ENCODE measurements at places on chromosomes 5 and 9. TPM values are rescaled to one million over a fixed set of nuclear protein-coding genes. Genes with fewer than 3 reads are reported as not detected.

- no peak for DNase-seq
These were observed 375.6 kb downstream of the ADGRV1 start for GRCh38 chr5:90934091-90934719.

DNA sequence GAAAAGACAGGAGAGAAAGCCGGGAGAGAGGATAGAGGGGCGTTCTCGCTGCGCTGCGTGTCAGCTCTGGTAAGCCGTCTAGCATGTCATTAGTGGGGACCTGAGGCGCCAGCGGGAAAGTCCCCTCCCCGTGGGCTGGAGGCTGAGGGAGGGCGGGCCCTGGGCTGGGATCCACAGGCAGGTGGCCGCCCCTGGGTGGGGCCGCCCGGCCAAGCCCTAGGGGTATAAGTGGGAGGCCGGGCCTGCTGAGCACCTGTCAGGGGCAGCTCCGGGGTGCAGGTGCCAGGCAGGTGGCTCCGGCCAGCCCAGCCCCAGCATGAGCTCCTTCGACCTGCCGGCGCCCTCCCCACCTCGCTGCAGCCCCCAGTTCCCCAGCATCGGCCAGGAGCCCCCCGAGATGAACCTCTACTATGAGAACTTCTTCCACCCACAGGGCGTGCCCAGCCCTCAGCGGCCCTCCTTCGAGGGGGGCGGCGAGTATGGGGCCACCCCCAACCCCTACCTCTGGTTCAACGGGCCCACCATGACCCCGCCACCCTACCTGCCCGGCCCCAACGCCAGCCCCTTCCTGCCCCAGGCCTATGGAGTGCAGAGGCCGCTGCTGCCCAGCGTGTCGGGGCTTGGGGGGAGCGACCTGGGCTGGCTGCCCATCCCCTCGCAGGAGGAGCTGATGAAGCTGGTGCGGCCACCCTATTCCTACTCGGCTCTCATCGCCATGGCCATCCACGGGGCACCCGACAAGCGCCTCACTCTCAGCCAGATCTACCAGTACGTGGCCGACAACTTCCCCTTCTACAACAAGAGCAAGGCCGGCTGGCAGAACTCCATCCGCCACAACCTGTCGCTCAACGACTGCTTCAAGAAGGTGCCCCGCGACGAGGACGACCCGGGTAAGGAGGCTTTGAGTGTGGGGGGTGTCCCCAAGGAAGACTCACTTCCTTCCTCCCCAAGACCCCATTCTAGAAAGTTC lies at the start of gene FOXI1:
Gene FOXI1, plus strand, starts transcription at position 256 of the 970 bp plus-strand sequence. Its CDS starts 61 bp downstream, at position 317.
- no peak for DNase-seq

GRCh38 chr5:172141949-172142319 lies 46.1 kb downstream of the STK10 start:
- DNase-seq = no peak

DNA sequence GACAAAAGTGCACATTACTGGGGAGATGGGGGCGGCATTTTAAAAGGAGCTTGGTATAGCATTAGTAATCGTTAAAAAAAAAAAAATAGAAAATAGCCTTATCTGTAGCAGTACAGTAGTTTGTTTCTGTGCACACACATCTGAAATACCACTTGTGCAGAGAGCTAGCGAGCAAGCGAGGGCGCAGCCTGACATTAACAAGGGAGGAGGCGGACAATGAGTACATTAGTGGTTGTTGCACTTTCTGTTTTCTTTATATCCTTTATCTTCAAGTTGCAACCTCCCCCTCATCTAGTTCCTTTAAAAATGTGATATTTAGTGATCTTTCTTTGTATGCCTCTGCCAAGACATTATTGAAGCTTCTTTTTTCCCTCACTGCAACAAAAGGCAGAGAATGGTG lies 880 bp upstream of the PTPDC1 start:
- DNase-seq = no peak

DNA sequence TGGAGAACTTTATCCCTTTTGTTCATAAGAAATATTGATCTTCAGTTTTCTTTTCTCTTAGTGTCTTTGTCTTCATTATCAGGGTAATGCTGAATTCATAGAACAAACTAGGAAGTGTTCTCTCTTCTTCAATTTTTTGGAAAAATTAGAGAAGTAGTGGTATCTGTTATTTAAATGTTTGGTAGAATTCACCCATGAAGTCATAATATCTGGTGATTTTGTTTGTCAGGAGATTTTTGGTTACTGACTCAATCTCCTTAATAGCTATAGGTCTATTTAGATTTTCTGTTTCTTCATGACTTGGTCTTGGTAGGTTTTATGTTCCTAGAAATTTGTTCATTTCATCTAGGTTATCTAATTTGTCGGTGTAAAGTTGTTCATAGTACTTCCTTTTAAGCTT lies 45.4 kb upstream of the STARD4 start:
- DNase-seq = no peak

NPR2 gene
- total RNA-seq = 24.2 TPM

DNA sequence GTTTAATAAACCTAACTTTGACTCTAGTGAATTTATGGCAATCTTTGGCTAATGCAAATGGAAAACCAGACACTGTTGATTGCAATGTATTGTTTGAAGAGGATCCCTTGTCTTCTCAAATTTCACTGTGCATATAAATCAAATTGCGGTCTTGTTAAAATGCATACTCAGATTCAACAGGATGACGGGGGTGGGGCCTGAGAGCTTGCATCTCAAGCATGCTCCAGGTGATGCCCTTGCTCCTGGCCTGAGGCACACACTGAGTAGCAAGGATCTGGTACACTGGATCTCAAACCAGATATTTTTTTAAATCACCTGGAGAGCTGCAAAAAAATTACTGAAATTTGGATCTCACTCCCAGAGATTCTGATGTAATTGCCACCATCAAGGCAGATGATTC lies 463.7 kb downstream of the DNAH5 start:
- no peak for DNase-seq

PLCXD3 gene
- 79.3 TPM for total RNA-seq

DNA sequence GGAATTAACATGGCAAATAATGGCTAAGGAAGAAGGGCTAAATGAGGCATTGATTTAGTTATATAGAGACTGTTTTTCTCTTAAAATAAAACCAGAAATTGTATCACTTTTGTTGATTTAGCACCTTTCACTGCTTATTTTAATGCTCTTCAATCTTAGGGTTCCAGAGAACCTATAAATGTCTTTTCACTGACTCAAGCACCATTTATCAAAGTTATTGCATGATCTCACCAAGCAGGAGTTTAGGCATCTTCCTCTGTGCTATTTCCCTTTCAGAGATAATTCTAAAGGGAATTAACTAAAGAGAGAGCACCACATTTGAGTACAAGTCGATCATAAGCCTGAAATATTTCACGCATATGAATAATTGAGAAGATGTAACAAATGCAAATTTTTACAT lies 357.1 kb downstream of the CDH18 start:
- DNase-seq = no peak

F2RL2 gene
- total RNA-seq = 0.13 TPM

ZFP62 gene
- total RNA-seq = 16.6 TPM

GRCh38 chr5:95801532-95801931 lies 21.0 kb downstream of the GLRX start:
- no peak for DNase-seq

GRCh38 chr5:105630803-105631202 lies 2039.9 kb downstream of the EFNA5 start:
- no peak for DNase-seq

GRCh38 chr9:3699883-3700282 lies 174.1 kb upstream of the RFX3 start:
- no peak for DNase-seq

AGXT2 gene
- total RNA-seq = not detected

PCA3 gene
- not detected for total RNA-seq

GRCh38 chr9:80294955-80295354 lies 723.2 kb downstream of the TLE4 start:
- no peak for DNase-seq

SHROOM1 gene
- 3.6 TPM for total RNA-seq

DNA sequence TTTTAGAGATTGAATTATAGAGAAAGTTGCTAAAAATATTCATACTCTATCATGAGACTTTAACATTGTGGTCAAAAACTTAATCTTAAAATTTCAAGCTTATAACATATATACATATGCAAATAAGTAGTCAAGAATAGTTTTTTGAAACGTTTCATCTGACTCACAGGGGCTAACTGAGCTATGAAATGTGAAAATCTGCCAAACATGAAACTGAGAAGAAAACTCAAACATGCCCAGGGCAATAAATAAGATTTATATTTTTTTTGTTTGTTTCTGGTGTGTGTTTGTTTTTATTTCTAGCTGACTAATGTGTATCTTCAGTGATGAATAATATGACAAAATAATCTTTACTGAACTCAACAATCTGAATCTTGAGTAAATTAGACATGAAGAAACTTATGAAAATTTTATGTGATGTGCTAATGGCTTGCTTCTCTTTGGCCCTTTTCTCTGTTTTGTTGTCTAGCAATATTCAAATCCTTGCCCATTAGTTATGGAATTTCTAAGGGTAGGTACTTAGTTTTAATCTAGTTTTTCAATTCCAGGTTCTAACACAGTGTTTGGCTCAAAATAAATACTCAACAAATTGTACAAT lies 99.9 kb downstream of the FAM174A start:
- DNase-seq = no peak

DNA sequence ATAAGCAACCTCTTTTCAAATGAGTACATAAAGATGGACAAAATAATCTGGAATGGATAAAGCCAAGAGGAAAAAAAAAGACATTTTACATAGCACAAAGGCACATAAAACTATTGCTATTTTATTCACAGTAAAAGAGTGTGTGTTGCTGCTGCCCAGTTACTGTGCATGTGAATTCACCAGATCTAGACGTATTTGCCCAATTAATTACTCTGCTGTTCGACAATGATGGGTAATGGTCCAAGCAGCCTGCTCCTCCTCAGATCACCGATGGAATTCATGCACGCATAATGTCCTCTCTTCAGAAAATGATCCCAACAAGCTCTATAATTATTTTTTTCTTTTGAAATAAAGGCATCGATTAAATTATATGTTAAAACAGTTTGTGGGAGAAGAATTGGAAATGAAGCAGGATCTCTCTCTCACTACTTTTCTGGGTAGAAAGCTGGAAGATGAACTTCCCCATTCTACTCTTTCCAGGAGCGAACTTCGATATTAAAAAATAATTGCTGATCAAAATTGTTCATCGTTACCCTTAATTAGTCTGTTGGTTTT lies 357.4 kb upstream of the CCNH start:
- DNase-seq = no peak

BTNL3 gene
- total RNA-seq = not detected

DNA sequence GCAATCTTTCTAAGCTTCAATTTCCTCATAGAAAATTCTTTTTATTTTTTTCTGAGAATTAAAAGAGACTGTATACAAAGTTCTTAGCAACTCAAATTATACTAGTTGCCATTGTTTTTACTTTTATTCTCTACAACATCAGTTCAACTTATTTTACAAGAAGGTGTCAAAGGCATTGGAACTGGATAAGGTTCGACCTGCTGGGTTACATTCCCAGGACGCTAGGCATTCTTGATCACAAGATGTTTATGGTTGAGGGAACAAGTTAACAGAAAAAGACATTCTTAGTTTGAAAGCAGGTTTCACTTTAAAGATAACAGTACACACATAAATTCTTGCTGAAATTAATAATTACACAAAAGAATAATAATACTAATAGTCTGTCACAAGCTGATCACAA lies 163.5 kb upstream of the SNX2 start:
- no peak for DNase-seq
